ENCODE measurements at places on chromosomes 6 and 20.

- DNase-seq, result no peak
Measured at GRCh38 chr20:63029358-63030121, 22.8 kb upstream of the BHLHE23 start.

DNA sequence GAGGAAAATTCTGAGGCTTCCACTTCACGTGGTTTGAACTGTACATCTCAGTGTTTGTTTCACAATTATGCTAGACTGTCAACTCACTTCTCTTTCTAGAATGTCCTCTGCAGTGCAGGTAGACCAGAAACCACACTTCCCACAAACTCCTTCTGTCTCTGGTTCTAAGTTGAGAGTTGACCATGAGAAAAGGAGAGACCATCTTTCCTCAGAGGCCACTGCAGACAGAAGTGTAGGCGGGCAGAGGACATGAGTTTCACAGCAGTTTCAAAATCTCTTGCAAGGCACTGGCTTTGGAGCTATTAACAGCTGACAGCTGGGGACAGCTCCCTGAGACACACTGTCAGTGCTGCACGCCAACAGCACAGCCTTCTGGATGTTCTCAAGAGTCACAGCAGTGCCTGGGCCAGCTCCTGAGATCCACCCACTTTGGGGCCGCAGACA lies 55.4 kb upstream of the MOXD1 start:
- no peak for DNase-seq

DNA sequence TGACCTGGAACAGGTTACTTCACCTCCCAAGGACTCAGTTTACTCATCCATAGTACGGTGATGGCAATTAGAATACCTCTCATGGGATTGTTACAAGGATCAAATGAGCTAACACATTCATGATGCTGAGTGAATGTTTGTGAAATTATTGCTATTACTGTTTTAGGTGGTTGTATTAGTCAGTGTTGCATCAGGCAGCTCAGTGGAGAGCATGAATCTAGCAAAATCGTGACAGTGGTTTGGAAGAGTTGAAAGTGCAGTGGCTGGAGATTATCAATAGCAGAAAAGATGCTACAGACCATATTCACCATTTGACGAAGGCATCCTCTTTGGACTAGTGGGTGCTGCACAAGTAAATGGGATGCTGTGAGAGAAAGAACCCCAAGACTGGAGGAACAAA lies 50.4 kb upstream of the CTNNBL1 start:
- no peak for DNase-seq

- DNase-seq, result no peak
Measured at GRCh38 chr6:159456349-159456748, 236.7 kb downstream of the SOD2 start.

DNA sequence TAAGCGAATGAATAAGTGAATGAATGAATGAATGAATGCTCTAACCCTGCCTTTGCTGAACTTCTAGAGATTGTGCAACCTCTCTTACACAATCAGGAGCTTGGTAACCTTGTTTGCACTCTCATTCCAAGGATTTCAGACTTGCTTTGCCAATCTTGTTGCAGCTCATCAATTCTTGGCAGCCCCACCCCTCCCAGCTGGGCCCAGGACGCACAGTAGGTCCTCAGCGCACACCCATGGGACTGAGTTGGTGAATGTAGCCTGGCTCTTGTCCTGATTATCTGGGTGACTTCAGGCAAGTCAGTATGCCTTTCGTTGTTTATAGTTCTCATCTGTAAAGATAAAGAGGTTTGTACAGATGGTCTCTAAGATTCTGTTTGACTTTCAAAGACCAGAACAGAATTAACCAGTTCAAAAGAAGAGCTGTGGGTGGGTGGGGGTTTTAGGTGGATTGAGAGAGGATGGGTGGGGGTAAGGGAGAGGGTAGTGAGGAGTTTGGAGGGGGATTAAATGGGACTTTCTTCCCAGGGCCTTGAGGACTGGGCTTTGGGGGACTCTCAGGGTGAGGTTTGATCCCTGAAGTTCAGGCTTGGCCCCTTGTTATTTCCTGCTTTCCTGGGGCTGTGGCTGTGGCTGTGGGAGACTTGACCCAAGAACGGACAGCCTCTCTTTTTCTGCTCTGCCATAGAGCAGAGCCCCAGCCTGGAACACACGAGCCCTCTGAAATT lies 33.2 kb downstream of the VEGFA start:
- DNase-seq, result no peak

DNA sequence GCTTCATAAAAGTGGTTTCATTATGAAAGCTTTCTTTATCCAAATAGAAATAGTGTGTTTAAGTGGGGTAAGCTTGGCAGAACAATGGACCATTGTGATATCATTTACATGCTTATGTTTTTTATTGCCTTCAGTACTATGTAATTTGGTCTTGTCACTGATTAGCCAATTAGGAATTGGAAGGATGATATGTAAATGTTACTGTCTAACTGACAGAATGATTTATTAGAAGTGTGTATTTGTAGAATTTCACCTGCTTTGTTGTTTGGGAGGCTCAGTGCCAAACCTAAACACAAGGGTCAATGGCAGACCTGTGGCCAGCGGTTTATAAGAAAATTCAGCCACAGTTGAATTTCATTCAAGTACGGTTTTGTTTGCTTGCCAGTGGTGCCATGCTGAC lies 39.0 kb downstream of the AIG1 start:
- no peak for DNase-seq

DNA sequence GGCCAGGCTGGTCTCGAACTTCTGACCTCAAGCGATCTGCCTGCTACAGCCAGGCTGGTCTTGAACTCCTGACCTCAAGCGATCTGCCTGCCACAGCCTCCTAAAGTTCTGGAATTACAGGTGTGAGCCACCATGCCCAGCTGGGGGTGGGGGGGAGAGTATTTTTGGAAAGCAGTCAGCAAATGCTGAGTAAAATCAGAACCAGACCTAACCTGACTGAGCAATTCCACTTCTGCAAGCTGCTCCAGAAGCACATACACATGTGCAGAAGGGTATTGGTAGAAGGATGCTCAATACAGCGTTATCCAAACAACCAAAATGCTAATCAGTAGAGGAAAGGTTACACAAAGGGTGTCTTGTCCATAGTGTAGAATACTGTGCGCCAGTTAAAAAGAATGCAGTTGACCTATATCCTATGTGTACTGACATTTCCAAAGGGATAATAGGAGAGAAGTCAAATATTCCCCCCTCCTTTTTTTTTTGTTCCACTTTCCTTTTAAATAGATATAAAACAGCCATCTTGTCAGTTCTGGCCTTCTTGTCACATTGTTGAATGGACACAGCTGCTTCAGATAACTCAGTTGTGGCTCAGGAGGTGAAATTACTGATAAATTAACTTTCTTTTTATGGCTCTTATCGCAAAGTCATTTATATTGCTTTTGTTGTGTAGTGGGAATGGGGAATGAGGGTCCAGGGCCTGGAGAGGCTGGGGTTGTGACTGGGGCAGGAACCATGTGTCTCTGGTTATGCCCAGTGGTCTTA lies 74.6 kb downstream of the DTD1 start:
- DNase-seq, result no peak

- no peak for DNase-seq
Measured at GRCh38 chr20:50496773-50497385, 13.3 kb upstream of the PTPN1 start.

- DNase-seq, result no peak
Measured at GRCh38 chr20:8953300-8953699, 115.6 kb upstream of the PLCB4 start.

DNA sequence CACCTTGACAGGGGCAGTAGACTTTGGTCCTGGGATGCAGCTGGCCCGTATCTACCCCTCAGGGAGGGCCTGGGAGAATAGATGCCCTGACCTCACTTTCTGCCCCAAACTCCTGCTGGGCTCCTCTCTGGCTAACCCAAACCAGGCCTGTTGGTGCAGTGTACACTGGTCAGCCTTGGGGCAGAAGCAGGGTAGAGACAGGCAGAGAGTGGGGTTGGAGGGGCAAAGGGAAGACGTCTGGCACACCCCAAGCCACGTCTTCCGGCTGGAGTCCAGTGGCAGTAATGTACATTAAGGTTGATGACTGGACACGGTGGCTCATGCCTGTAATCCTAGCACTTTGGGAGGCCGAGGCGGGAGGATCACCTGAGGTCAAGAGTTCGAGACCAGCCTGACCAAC lies 9.3 kb downstream of the DDR1 start:
- DNase-seq, result no peak

- DNase-seq, result no peak
Measured at GRCh38 chr6:136525586-136526195, 24.5 kb downstream of the MAP7 start.

DNA sequence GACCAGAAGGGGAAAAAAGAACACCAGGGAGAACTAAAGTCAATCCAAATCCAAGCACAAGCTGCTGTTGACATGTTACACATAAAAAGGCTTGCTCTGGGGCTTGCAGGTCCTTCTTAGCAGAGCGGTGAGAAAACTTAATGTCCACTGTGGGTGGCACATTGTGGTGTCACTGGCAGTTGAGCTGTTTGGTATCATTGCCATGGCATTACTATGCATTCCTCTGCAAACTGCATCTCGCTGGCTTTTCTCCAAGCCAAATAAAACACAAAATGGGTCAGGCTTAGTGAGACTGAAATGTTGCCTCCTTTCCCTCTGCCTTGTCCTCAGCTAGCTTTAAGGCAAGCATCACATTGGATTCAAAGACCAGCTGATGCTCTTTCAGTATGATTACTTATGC lies 40.9 kb downstream of the LY86 start:
- no peak for DNase-seq

DNA sequence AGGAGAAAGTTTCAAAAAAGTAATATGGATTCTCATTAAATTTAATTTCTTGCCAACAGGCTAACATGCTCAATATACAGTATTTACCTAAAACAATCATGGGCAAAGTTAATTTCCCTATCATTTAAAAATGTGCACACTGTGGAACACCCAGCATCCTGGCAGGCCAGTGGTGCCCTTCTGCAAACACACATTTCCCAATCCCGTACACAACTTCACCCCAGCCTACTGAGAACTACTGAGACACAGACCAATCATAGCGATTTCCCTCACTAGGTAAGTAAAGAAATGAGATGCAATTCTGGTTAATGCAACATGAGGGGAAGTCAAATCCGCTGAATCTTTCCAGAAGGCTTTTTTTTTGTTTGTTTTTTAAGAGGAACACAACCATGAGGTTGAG lies 7.6 kb downstream of the USP45 start:
- DNase-seq, result no peak

- no peak for DNase-seq
Measured at GRCh38 chr6:98471444-98471843, 362.9 kb upstream of the POU3F2 start.

Measured in ACHN (cell line).